Activated naive CD8-positive, alpha-beta T cell treated with anti-CD3 and anti-CD28 coated beads for 36 hours (primary cell): ENCODE measurements at places on chromosomes 6 and 20. TPM values are rescaled to one million over a fixed set of nuclear protein-coding genes. Genes with fewer than 3 reads are reported as not detected.

DNA sequence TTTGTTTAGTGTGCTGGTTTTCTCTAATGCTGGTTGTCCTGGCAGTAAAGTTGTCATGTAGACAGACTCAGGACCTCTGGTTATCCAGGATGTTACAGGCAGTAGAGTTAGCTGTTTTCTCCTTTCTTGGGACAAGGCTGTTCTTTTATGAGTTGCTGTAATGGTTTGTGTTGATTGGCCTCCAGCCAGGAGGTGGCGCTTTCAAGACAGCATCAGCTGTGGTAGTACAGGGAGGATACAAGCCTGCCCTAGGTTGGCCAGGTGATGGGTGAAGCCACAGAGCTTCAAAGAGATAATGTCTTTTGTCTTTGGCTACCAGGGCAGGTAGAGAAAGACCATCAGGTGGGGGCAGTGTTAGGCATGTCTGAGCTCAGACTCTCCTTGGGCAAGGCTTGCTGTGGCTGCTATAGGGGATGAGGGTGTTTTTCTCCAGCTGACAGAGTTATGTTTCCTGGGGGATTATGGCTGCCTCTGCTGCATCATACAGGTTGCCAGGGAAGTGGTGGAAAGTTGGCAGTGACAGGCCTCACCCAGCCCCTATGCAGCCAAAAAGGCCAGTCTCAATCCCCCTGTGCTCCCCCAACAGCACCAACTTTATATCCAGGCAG lies 127.2 kb upstream of the TAB2 start:
- no peaks in the 10 kb centered on the region for H3K27me3 ChIP-seq
- peaks cover 15% of the 10 kb centered on the region for H3K4me1 ChIP-seq
- no peak overlapping the region for H3K27ac ChIP-seq
- DNase-seq, result peak; percentile 49
- peaks cover 18% of the 10 kb centered on the region for H3K36me3 ChIP-seq
- no peak overlapping the region for H3K4me3 ChIP-seq

DNA sequence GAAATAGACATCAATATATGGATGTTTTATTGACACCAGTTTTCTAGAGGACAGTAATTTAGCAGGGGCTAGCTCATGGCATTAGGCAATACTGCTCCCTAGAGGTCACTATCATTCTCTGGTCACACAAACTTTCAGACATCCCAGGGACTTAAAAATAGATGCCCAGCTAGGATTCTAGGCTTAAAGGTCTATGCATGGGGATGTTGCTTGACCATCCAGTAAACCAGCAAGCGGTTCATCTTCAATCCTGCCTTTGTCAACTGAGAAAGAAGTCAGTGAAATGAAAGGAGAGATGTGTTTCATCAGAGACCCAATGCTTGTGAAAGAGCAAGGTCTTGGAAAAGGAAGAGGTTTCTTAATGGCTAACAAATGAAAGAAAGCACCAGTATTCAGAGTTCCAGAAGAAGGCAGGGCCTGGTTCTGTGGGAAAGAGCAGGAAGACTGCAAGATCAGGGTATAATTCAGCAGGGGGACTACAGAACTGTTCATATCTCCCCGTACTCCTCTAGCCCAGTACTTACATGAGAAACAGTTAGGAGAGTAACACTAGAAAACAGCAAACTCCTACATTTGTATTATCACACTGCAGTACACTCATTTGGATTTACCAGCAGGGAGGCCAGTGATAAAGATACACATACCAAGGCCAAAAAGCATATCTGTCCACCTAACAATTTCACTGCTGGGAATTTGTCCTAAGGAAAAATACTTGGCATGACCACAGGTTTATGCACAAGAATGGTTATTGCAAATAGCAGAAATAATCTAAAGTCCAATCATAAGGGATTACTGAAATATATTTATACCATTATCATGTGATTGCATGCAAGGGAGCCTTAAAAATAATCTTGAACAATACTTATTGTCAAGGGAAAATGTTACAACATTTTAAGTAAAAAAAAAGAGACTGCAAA lies 151.4 kb upstream of the LAMA2 start:
- H3K36me3 ChIP-seq, result no peaks in the 10 kb centered on the region
- H3K27me3 ChIP-seq, result peaks cover 39% of the 10 kb centered on the region
- no peak overlapping the region for H3K4me3 ChIP-seq
- no peak overlapping the region for H3K27ac ChIP-seq
- no peak for DNase-seq

DNA sequence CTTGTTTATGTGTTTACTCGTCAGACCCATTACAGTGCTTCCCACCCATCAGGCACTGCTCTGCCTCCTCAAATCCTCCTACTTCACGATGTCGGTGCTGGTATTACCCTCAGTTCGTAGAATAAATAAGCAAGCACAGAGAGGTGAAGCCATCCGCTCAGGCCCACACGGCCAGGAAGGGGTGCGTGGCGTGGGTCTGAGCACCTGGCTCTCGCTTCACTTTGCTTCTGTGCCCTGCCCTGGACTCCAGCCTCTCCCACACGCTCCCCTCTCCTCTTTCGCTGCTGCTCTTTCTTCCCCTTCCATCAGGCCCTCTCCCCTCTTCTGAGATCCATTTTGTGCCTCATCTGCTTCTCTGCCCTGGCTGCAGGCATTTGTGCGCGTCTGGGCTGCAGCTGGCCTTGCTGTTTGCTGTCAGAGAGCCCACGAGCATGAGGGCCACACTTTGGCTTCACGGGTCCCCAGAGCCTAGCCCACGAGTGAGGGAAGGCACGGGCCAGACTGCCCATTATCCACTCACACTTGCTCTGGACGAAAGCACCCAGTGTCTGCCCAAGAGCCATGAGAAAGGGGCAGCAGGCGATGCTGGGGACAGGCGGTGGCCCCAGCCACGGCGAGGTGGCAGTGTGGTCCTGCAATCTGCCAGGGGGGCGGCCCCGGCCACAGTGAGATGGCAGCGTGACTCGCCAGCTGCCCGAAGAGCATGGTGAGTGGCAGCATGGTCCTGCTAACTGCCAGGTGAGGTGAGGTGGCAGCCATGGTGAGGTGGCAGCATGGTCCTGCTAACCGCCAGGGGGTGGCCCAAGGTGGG lies 96.2 kb upstream of the MPC1 start:
- DNase-seq, result no peak
- no peaks in the 10 kb centered on the region for H3K4me1 ChIP-seq
- H3K27ac ChIP-seq, result no peak overlapping the region
- no peak overlapping the region for H3K4me3 ChIP-seq

DNA sequence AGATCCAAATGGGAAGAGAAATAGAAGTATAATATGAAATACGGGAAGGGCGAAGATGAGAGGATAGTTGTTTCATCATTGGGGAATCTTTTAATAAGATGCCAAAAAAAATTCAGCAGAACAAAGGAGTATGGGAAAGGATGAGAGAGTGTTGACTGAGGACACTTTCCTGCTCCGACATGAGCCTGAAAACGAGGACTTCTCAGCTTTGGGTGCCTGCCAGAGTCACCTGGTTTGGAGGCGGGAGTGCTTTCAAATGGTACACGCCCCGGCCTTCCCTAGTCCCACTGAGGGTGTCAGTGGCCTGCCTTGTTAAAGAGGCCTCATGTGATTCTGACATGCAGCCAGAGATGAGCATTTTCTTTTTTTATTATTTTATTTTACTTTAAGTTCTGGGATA lies 250.9 kb downstream of the ANKRD60 start:
- H3K27ac ChIP-seq, result no peak overlapping the region
- H3K27me3 ChIP-seq, result no peaks in the 10 kb centered on the region
- no peaks in the 10 kb centered on the region for H3K4me1 ChIP-seq
- no peak for DNase-seq

DNA sequence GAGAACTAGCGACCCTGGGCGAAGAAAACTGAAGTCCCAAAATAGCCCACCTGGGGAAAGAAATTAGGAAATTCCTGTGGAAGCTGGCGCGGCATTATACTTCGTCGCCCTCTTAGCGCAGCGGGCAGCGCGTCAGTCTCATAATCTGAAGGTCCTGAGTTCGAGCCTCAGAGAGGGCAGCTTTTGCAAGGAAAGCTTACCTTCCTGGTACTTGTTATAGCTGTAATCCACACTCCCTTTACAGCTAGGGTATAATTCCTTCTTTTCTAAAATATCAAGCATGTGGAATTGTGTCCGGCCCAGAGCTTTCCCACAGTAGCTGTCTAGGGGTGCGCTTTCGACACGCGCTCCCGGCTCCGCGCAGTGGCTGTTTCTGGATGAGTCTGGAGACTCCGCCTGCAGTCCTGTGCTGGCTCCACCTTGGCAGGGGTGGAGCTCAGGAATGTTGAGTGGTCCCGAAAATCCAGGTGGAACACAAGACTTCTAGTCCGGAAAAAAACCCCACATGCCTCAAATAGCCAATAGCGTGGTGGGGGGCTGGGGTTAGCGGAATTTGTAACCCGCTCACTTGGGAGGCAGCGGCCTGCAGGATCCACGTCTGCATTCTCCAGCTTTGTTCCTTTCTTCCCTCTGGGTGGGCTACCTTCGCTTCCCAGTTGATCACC lies 83.7 kb upstream of the ZNF322 start:
- H3K27ac ChIP-seq, result peak overlapping the region; percentile 38
- H3K4me3 ChIP-seq, result no peak overlapping the region
- no peaks in the 10 kb centered on the region for H3K36me3 ChIP-seq

The LAMA2 gene
- total RNA-seq, result 3.0 TPM

The RAB44 gene
- not detected for total RNA-seq
